Tongue (tissue), 3 donors: ENCODE measurements at places on chromosomes 4 and X. TPM values are rescaled to one million over a fixed set of nuclear protein-coding genes. Genes with fewer than 3 reads are reported as not detected.

The NPFFR2 gene
- not detected for total RNA-seq

The PCYT1B gene
- 1.3 TPM for total RNA-seq

The FGF13 gene
- total RNA-seq, result 49.3 TPM

The ABLIM2 gene
- 44.2 TPM for total RNA-seq

The TRPC3 gene
- total RNA-seq, result 0.82 TPM

DNA sequence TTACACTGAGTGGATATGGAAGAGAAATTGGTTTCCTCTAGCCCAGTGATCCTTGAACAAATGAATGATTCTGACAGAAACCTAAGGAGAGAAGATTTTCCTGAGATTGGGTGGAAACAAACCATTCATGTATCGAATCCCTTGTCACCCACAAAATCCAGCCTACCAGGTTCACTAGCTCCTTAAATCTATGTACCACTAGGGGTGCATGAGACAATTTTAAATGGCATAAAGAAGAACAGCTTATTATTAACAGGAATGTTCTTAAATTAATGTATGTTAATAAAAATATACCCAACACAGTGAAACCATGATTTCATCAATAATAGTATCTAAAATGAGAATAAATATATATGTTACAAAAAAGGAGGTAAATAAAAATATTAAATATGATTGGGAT lies 118.4 kb upstream of the LNX1 start:
- DNase-seq, result no peak

DNA sequence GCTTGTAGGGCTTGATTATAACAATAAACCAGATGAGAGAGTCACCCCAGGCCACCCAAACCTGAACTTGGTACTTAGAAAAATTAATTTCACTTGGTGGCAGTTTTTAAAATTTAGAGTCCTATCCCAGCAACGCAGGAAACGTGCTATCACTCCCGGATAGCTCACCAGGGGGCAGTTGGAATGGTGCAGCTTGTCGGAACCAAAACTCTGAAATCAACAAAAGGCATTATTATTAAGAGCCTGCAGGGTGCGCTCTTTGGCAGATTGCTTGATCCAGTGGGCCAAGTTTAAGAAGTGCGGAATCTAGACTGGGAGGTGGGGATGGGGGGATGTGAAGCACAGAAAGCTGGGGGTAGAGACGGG lies 2.4 kb downstream of the FRAS1 start:
- peak; percentile 87 for DNase-seq

GRCh38 chr4:13907255-13907751 lies 279.8 kb upstream of the BOD1L1 start:
- no peak for DNase-seq

- DNase-seq, result no peak
Measured at GRCh38 chr4:158816955-158817354, 48.1 kb downstream of the FNIP2 start.

GRCh38 chr4:178599521-178599920 lies 1157.3 kb upstream of the AGA start:
- no peak for DNase-seq

DNA sequence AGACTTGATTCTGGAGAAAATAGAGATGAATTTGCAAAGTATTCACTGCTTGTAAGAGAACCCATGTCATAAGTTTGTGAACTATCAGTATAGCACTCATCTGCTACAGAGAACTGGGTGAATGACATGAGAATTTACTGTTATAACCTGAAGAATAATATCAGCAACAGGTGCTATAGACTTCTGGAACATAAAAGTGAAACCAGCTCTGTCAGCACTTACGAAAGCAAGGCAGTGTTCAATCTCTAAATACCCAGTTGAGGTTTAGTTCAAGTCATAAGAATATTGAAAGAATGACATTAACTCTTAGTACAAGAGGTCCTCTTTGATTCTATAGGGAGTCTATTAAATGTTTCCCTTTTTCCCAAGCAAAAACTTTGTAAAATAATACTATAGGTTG lies 232.9 kb upstream of the ANKRD50 start:
- DNase-seq, result no peak

DNA sequence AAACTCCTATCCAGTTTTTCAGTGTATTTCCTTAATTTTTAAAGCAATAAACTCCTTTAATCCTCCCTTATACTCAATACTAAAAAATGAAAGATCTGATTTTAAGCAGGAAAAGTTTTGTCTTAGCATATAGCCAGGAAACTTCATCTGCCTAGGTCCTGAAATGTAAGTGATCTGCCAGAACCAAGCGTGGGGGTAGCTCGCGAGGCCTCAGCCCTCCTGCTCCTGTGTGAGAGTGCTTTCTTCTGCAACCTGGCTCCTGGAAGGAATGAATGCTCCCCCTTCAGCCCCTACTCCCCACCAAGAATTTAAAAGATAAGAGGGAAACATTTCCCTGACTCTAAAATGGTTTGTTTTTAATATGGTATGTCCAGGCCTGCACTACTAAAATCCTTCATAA lies 160.1 kb downstream of the CBR4 start:
- DNase-seq, result no peak

- no peak for DNase-seq
Measured at GRCh38 chr4:3040452-3041191, 33.7 kb downstream of the HTT-AS start.

DNA sequence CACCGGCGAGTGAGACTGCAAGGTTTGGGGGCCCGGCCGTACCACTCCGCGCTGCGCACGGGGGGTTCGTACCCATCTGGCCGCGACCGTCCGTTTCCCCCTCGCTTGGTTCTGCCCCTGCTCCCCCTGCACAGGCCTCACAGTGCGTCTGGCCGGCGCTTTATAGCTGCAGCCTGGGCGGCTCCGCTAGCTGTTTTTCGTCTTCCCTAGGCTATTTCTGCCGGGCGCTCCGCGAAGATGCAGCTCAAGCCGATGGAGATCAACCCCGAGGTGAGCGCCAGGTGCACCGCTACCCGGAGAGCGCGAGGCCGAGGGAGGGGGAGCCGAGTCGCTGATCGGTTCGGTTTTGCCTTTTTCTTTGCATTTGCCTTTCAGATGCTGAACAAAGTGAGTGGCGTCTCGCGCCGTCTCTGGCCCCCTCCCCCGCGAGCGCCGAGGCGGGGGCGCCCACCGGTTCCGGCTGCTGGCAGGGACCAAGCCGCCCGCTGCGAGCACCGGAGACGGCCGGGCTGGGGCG lies at the start of gene UCHL1:
Gene UCHL1, plus strand, starts transcription at position 189 of the 517 bp plus-strand sequence. Its CDS starts 49 bp downstream, at position 238.
- peak; percentile 83 for DNase-seq

DNA sequence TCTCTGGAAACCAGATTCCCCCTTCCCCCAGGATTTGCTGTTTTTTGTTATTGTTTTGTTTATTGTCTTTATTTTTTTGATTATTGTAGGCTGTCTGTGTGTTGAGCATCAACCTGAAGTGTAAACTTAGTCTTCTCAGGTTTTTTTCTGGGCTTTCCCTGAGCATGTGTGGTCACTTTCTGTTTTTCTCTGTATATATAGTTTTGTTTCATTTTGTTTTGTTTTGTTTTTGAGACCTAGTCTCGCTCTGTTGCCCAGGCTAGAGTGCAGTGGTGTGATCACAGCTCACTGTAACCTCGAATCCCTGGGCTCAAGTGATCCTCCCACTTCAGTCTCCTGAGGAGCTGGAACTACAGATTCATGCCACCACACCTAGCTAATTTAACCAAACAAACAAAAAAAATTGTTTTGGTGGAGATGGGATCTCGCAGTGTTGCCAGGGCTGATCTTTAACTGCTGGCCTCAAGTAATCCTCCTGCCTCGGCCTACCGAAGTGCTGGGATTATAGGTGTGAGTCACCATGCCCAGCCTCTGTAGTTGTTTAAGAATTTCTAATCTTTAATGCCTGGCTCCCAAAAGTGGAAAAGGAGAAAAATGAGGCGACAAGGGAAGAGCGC lies 9.1 kb downstream of the IL13RA1 start:
- DNase-seq, result no peak
